ENCODE measurements at places on chromosomes 7 and 10. TPM values are rescaled to one million over a fixed set of nuclear protein-coding genes. Genes with fewer than 3 reads are reported as not detected.

- DNase-seq, result no peak
Observed at GRCh38 chr10:123309731-123310130, 155.5 kb downstream of the BUB3 start.

TMEM26 gene
- not detected for total RNA-seq

DNA sequence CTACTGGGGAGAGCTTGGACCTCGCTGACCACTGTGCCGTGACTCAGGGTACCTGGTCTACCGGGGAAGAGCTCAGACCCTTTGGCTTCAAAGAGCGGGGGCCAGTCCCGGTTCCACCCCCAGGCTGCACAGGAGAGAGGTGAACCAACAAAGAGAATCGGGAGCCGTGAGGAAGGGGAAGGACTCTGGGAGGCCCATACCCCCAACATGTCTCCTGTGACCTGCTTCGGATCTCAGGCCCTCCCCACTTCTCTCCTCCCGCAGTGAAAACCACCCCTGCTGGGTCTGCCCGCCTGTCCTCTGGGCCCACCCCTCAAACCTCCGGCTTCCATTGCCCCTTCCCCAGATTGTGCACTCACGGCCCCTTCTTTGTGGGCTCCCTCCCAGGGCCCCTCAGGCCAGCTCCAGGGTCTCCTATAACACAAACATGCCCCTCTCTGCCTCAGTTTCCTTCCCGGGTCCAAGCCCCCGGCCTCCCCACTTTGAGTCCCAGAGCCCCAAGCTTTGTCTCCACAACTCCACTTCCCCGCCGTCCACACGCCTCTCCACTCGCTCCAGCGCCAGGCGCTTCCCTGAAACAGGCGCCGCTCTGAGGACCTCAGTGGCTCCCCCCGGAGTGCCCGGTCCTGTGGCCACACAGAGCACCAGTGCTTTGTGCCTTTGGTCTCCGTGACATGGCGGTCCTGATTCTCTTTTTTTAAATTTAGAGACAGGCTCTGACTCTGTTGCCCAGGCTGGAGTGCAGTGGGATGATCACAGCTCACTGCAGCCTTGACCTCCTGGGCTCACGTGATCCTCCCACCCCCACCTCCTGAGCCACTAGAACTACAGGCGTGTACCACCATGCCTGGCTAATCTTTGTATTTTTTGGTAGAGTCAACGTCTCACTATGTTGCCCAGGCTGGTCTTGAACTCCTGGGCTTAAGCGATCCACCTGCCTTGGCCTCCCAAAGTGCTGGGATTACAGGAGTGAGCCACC lies 7.5 kb upstream of the INTS1 start:
- no peak for DNase-seq

PKD2L1 gene
- total RNA-seq, result not detected

DNA sequence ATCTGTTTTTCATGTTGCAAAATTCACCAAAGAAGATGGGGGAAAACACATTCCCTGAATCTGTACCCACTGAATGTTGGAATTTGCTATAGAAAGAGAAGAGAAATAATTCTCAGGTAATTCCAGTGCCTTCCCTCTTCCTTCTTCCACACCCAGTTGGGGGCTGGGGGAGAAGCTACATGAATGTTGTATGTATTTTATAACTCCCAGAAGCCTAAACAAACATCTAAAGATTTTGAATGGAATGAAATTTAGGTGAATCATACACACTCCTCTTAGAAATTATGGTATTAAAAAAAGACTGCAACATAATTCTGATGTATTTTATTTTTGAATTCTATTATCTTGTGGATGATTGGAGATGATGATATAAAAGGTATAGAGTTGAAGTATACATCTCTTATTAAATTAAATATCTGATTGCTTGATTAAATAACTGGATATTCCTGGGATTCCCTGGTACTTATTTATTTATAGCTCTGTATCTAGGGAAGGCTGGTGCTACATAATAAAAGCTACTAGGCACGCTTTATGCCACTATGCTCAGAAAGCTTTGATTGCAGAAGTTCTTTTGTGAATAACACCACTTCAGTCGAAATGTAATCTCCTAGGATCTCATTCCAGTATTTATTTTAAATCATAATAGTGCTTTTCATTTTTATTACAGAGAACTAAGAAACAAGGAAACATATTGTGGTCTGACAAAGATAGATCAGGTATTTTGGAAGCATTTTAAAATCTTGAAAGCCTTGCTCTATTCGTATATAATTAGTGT lies 98.5 kb downstream of the MCU start:
- no peak for DNase-seq

All from T-cell (primary cell).